ENCODE measurements at places on chromosomes 1 and 21. TPM values are rescaled to one million over a fixed set of nuclear protein-coding genes. Genes with fewer than 3 reads are reported as not detected.

Gene SAMD11
- total RNA-seq: 36.9 TPM

Gene ILDR2
- 217 TPM for total RNA-seq

Gene TMEM240
- total RNA-seq: 6.3 TPM

Gene KRTAP10-3
- total RNA-seq: not detected

Gene HES3
- total RNA-seq: not detected

Gene PRDM16
- 5.6 TPM for total RNA-seq

Gene OXCT2
- 90.0 TPM for total RNA-seq

Gene JUN
- total RNA-seq: 67.8 TPM

Gene RIIAD1
- total RNA-seq: 30.2 TPM

Gene PLA2G2C
- 0.31 TPM for total RNA-seq

Gene OR14I1
- total RNA-seq: not detected

Gene RER1
- 104 TPM for total RNA-seq

Gene IL19
- not detected for total RNA-seq

Gene MAN1C1
- total RNA-seq: 21.1 TPM

Gene CELA2B
- 3.3 TPM for total RNA-seq

Gene PHF13
- 94.3 TPM for total RNA-seq

Gene GJA9
- total RNA-seq: 1.0 TPM

Gene VAMP3
- total RNA-seq: 77.3 TPM

Gene APCS
- not detected for total RNA-seq

Gene ELF3
- total RNA-seq: 0.79 TPM

Gene TRIM67
- 0.19 TPM for total RNA-seq

Gene SPRR3
- total RNA-seq: not detected

Gene EFHD2
- total RNA-seq: 308 TPM

Gene PODN
- 104 TPM for total RNA-seq

Gene CFHR1
- not detected for total RNA-seq
